Cardiac septum (tissue), 1 donor: ENCODE measurements at places on chromosomes 5 and 9.

GRCh38 chr5:159681661-159682060 is 234.6 kb upstream of the ADRA1B start:
- no peak for DNase-seq

GRCh38 chr9:86706391-86706790 is 240.9 kb downstream of the GAS1 start:
- no peak for DNase-seq

DNA sequence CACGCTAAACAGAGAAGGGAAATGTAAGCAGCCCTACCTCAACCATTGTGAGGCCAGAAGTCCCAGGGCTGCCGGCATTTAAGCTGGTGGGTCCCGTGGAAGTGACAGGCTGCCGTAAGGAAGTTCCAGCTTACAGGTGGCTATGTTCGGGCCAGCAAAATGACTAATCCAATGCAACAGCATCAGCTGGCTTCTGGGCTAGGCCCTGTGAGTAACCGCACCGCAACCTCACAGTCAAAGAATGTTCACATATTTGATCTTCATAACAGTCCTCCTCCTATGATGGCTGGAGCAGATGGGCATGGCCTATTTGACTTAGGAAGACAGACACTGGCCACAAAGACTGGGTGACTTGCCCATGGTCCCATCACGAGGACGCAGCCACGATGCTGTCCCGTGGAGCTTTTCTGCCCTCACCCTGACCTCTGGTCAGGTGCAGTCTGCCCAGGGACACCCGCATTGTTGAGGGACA is 88.2 kb downstream of the LIFR start:
- DNase-seq: no peak

DNA sequence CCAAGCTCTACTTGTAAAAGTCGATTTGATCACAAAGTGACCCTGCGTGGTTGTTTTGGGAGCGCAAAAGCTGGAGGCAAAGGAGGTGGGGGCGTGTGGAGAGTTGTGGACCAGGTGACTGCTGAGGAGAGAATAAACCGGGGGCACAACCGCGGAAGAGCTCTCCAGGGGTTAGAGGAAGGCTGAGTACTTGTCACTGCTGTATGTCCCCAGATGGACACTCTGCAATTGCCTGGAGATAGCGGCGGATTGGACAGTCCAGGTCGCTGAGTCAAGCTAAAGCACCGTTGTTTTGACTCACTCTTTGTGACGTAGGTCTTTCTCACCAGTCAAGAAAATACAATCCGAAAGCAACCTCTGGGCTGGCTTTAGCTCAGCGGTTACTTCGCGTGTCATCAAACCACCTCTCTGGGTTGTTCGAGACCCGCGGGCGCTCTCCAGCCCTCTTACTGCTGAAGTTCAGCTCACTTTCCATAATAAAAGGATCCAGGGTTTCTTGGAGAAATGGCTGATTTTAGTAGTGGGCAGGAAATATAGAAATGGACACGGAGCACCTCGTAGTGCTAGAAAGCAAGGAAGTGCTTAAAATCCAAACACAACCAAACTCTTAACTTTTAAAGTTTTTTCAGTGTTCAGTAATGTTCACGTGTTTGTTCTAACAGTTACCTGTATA is 25.7 kb downstream of the ZMAT2 start:
- DNase-seq: no peak

DNA sequence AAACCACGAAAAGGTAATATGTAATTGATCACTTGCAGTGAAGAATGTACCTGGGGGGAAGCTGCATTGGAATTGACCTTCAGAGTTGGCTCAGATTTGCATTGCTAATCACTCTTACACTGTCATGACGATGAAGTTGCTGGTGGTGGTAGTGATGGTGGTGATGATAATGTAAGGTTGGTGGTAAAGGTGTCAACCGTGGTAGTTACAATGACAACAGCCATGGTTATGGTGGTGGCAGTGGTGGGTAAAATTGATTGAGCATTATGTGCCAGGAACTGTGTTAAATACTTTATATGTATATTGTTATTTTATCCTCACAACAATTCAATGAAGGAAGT is 282.4 kb downstream of the NR3C1 start:
- no peak for DNase-seq

- DNase-seq: no peak
These were observed 3.5 kb upstream of the AIF1L start for GRCh38 chr9:131092548-131093440.
